ENCODE measurements at places on chromosomes 13 and 19. TPM values are rescaled to one million over a fixed set of nuclear protein-coding genes. Genes with fewer than 3 reads are reported as not detected.
A peak's percentile ranks its signal among the peaks of the same experiment; 100 is the strongest.

The TNFSF11 gene
- 1.9 TPM for total RNA-seq

The SYCN gene
- total RNA-seq = not detected

GRCh38 chr19:19285686-19286085, 12.6 kb upstream of the TM6SF2 start:
- no peak for DNase-seq
- H3K4me3 ChIP-seq = no peak overlapping the region
- no peak overlapping the region for H3K27ac ChIP-seq
- no peaks in the 10 kb centered on the region for H3K4me1 ChIP-seq
- peaks cover 31% of the 10 kb centered on the region for H3K36me3 ChIP-seq

The ZNF230 gene
- 3.4 TPM for total RNA-seq

- no peak overlapping the region for H3K4me3 ChIP-seq
- no peaks in the 10 kb centered on the region for H3K36me3 ChIP-seq
- H3K4me1 ChIP-seq = no peaks in the 10 kb centered on the region
- DNase-seq = no peak
- no peak overlapping the region for H3K27ac ChIP-seq
Measured at GRCh38 chr13:73406454-73406853, 347.6 kb downstream of the KLF5 start.

DNA sequence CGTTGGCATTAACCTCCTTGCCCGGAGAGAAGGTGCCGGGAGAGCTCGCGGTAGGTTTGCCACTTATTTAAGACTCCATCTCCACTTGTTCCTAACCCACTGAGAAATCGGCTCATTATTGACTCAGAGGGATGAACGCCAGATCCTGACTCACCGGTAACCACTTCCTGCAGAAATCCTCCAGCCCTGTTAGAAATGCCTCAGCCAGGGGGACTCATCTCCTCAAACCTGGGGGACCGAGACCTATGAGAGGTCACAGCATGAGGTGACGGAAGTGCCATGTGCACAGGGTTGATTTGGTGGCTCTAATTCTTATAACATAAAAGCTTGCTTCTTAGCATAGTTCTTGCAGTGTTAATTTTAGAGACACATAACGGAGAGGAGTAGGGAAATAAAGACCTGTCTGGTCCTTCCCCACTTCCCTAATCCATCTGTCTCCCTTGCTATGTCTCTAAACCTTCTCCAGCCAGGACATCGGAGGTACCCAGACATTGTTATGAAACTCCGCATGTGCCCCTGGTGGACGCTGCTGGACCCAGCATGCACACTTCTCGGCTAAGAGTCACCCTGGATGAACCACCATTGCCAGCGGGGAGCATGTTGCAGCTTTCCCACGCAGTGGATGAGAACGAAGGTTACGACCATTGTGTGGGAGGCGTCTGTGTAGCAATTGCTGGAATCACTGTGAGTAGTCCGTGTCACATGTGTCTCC, 158.9 kb downstream of the EFNB2 start:
- DNase-seq = peak; percentile 26
- H3K27ac ChIP-seq = no peak overlapping the region
- no peak overlapping the region for H3K4me3 ChIP-seq
- H3K27me3 ChIP-seq = peaks cover 6% of the 10 kb centered on the region
- H3K36me3 ChIP-seq = no peaks in the 10 kb centered on the region

GRCh38 chr19:2034729-2035589, 16.1 kb downstream of the MKNK2 start:
- no peak overlapping the region for H3K27ac ChIP-seq
- peaks cover 8% of the 10 kb centered on the region for H3K36me3 ChIP-seq
- H3K4me3 ChIP-seq = no peak overlapping the region
- peaks cover 23% of the 10 kb centered on the region for H3K4me1 ChIP-seq

GRCh38 chr19:56141417-56141993, 418 bp downstream of the ZNF444 start:
- no peaks in the 10 kb centered on the region for H3K27me3 ChIP-seq
- peak; percentile 52 for DNase-seq
- peaks cover 34% of the 10 kb centered on the region for H3K4me1 ChIP-seq
- H3K27ac ChIP-seq = peak overlapping the region; percentile 95
- peaks cover 1% of the 10 kb centered on the region for H3K36me3 ChIP-seq

- no peak overlapping the region for H3K4me3 ChIP-seq
- no peak overlapping the region for H3K27ac ChIP-seq
- no peaks in the 10 kb centered on the region for H3K4me1 ChIP-seq
- no peaks in the 10 kb centered on the region for H3K27me3 ChIP-seq
- no peak for DNase-seq
- H3K36me3 ChIP-seq = no peaks in the 10 kb centered on the region
Measured at GRCh38 chr19:7476777-7477494, 11.9 kb downstream of the PEX11G start.

DNA sequence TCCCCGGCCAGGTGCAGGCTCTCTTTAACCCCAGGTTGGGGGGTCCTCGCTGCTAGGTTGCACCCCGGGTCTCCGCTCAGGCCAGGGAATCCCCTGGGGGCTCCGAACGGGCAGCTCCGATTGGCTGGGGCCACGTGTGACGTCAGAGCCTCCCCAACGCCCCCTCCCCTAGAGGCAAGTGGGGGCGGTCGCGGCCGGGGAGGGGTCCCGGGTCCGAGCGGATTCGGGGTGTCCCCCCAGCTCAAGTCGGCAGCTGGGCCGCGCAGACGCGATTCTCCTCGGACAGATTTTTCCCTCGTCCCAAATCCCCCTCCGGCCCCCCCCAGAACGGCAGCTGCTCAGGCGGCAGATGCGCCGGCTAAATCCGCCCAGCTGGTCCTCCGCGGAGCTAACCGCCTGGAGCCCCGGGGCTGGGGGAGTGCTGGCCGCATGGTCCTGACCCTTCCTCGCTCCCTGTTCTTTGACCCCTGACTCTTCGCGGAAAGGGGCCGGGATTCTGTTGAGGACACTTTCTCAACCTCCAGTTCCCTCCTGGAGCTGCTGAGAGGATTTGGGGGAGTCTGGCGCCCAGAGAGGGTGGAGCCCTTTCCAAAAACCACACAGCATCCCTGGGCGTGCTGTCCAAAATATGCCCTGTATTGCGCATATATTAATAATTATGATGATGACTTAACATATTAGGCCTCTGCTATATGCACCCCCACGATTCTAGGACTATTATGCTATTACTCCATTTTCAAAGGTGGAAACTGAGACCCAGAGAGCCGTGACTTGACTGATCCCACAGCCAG, 25.4 kb upstream of the SEMA6B start:
- H3K4me3 ChIP-seq = no peak overlapping the region
- H3K4me1 ChIP-seq = peaks cover 9% of the 10 kb centered on the region
- no peak for DNase-seq
- no peak overlapping the region for H3K27ac ChIP-seq

DNA sequence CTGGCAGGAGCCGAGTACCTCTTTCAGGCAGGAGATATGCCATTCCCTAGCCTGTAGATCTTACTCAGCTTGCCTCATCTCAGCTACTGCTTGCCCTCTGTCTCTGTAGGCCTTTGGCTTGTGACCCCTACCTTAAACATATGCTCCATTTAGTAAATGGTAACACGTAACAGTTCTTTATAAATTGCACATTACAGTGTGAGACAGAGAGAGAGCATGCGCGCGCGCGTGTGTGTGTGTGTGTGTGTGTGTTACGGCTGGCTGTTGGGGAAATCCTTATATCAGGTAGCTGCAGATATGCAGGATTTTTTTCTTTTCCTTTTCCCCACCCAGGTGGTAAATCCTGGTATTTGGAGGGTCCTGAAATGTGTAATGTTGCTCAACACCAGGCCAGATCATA, 4.2 kb downstream of the SPINT2 start:
- H3K36me3 ChIP-seq = no peaks in the 10 kb centered on the region
- peaks cover 41% of the 10 kb centered on the region for H3K4me1 ChIP-seq
- DNase-seq = no peak
- H3K27me3 ChIP-seq = no peaks in the 10 kb centered on the region
- no peak overlapping the region for H3K27ac ChIP-seq

- no peak overlapping the region for H3K27ac ChIP-seq
- no peak overlapping the region for H3K4me3 ChIP-seq
Measured at GRCh38 chr13:105952233-105952972, 583.1 kb downstream of the EFNB2 start.

The SLC1A6 gene
- not detected for total RNA-seq

DNA sequence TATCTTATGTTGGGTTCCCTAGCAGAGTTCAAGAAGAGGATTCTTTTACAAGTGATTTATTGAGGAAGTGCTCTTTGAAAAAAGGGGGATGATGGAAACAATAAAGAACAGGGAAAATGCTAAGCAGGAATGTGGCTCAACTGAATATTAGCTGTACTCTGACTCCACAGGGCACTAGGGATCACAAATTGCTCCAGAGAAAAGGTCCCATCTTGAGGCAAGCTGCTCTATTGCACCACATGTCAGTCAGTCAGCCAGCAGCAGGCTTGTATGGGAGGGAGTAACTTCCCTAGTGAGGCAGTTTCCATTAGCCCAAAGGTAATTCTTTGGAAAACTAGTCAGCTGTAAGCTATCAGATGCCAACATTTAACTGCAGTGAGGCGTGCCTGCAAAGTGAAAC, 73.3 kb upstream of the FNDC3A start:
- DNase-seq = no peak
- H3K4me1 ChIP-seq = peaks cover 3% of the 10 kb centered on the region
- no peaks in the 10 kb centered on the region for H3K36me3 ChIP-seq
- peaks cover 29% of the 10 kb centered on the region for H3K27me3 ChIP-seq
- no peak overlapping the region for H3K4me3 ChIP-seq

DNA sequence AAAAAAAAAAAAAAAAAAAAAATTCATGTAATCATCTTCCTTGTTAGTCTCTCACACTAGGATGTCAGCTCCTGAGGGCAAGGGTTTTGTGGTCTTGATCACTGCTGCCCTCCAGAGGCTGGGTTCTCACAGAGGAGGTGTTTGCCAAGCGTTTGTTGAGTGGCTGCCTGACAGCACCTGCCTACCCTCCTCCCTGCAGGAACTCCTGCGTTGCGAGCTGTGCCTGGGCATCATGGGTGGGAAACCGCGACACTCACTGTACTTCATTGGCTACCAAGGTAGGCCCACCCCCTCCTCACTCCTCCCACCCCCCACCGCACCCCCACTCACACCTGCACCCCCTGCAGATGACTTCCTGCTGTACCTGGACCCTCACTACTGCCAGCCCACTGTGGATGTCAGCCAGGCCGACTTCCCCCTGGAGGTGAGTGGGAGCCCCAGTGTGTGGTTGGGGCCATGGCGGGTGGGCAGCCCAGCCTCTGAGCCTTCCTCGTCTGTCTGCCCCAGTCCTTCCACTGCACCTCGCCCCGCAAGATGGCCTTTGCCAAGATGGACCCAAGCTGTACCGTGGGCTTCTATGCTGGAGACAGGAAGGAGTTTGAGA, 8.1 kb downstream of the ATG4D start:
- H3K27me3 ChIP-seq = no peaks in the 10 kb centered on the region
- H3K4me1 ChIP-seq = peaks cover 54% of the 10 kb centered on the region
- H3K27ac ChIP-seq = peak overlapping the region; percentile 92
- peak; percentile 73 for DNase-seq

DNA sequence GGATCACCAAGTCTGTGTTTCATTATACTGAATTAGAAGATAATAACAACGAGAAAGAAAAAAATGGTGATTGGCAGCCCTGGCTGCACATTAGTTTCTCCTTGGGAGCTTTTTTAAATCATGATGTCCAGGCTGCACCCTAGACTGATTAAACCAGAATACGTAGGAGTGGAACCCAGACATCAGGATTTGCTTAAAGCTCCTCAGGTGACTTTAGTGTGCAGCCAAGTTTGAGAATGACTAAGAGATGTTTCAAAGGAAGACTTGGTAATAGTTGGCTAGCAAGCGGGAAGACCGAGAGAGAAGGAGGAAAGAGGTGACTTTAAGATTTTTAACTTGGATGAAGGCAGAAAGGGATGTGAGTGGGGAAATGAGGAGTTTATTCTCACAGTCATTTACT, 71.4 kb upstream of the SERP2 start:
- no peak overlapping the region for H3K27ac ChIP-seq
- no peak overlapping the region for H3K4me3 ChIP-seq
- peaks cover 3% of the 10 kb centered on the region for H3K27me3 ChIP-seq

The SIGLEC7 gene
- not detected for total RNA-seq

The JAK3 gene
- 126 TPM for total RNA-seq

The ZNF426 gene
- total RNA-seq = 13.5 TPM

GRCh38 chr13:79447141-79447540, 33.8 kb upstream of the NDFIP2 start:
- H3K4me3 ChIP-seq = no peak overlapping the region
- H3K27me3 ChIP-seq = no peaks in the 10 kb centered on the region
- peaks cover 63% of the 10 kb centered on the region for H3K4me1 ChIP-seq
- DNase-seq = no peak

- no peaks in the 10 kb centered on the region for H3K36me3 ChIP-seq
- DNase-seq = no peak
- no peaks in the 10 kb centered on the region for H3K27me3 ChIP-seq
- no peak overlapping the region for H3K4me3 ChIP-seq
Measured at GRCh38 chr13:21034603-21035191, 26.7 kb downstream of the LATS2 start.

GRCh38 chr19:16207490-16208025, 9.8 kb downstream of the AP1M1 start:
- peak overlapping the region; percentile 8 for H3K4me3 ChIP-seq
- H3K36me3 ChIP-seq = peaks cover 72% of the 10 kb centered on the region
- DNase-seq = no peak
- no peaks in the 10 kb centered on the region for H3K27me3 ChIP-seq

DNA sequence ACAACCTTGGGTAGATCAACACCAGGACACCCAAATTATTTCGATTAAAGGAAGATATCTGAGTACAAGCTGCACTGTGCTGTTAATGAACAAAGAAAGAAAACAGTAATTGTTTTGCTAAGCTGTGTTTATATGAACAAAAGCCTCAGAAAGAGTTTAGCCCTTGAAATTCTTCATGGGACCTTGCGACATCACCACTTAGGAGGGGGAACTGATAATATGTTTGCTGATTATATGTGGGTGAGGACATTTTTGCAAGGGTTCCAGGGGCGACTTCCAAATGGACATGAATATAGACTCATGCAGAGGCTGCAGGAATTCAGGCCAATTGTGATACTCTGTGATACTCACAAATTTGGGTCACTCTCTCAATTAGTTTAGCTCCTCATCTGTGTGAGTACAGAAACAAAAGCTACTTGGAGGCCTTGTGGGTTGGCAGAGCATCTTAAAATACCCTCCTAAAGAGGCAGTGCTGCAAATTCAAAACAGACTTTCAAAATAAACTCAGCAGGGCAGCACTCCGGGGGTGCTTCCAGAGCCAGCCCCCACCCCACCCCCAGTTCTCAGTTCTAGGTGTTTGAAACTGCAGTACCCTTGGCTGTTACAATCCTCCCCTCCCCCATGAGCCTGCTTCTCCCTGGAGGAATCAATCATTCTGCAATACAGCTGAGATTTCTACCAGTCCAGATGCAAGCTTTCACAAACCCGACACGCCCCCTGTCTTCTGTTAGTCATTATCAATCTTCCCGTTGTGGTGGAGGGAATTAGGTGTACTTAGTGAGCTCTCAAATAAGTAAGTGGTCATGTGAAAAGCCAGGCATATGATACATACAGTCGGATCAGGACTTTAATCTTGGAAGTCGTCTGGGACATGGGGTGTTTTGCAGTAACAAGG, 97.0 kb upstream of the MBNL2 start:
- H3K27ac ChIP-seq = no peak overlapping the region
- no peak overlapping the region for H3K4me3 ChIP-seq
- H3K36me3 ChIP-seq = no peaks in the 10 kb centered on the region
- peak; percentile 16 for DNase-seq
- peaks cover 21% of the 10 kb centered on the region for H3K4me1 ChIP-seq

The C1QTNF9B gene
- not detected for total RNA-seq

Measured in activated CD8-positive, alpha-beta T cell treated with anti-CD3 and anti-CD28 coated beads for 36 hours (primary cell).